ENCODE measurements at places on chromosomes 7 and 10. TPM values are rescaled to one million over a fixed set of nuclear protein-coding genes. Genes with fewer than 3 reads are reported as not detected.

DNA sequence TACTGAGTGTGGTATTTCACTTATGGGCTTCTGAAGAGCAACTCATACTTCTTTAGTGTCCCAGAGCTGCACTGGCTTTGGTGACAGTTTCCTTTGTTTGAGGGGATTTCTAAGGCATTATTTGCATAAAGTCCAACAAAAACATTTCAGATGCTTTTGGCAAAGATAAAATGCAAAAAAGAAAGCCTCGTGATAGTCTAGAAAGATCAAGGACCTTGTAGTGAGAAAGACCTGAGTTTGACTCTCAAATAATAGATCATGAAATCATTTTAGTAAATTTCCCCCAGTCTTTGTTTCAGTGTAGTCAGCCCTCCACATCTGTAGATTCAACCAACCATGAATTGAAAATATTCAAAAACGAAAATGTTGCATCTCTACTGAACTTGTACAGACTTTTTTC, 107.4 kb downstream of the EEPD1 start:
- no peak for DNase-seq

DNA sequence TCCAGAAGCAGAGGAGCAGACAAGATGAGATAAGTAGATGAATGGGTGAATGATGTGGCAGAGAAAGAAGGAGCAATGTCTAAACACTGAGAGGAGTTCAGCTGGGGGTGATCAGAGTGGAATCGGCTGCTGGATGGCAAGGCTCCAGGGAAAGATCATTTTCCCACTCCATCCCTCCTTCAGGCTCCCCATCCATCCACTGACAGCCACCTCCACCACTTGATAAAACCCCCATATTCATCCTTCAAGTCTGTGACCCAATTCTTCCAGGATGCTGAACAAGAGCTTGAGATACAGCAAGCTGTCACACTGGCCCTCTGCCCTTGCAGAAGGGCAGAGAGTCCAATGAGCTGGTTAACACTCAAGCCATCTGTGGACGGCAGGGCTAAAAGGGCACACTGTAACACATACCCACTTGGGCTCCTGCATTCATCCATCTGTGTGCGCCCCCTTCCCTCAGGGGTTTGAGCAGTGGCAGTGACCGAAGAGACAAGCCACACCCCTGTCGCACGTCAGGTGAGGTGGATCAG, 30.8 kb upstream of the CACNB2 start:
- no peak for DNase-seq

Gene MMP21
- not detected for total RNA-seq

DNA sequence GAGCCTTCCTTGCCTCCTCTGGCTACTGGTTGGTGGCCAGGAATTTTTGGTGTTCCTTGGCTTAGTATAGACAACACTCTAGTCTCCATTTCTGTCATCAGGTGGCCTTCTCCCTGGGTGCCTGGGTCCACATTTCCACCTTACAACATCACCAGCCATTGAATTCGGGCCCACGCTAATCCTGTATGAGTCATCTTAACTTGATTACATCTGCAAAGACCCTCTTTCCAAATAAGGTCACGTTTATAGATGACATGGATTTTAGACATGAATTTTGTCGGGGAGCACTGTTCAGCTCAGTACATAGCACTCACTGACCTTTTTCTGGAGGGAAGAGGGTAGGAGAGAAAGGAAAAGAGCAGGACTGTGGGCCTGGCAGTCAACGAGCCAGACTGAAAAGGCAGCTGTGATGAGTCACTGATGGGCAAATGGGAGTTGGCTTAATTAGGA, 39.4 kb downstream of the MMRN2 start:
- DNase-seq: no peak

Gene FRMPD2
- total RNA-seq: not detected

DNA sequence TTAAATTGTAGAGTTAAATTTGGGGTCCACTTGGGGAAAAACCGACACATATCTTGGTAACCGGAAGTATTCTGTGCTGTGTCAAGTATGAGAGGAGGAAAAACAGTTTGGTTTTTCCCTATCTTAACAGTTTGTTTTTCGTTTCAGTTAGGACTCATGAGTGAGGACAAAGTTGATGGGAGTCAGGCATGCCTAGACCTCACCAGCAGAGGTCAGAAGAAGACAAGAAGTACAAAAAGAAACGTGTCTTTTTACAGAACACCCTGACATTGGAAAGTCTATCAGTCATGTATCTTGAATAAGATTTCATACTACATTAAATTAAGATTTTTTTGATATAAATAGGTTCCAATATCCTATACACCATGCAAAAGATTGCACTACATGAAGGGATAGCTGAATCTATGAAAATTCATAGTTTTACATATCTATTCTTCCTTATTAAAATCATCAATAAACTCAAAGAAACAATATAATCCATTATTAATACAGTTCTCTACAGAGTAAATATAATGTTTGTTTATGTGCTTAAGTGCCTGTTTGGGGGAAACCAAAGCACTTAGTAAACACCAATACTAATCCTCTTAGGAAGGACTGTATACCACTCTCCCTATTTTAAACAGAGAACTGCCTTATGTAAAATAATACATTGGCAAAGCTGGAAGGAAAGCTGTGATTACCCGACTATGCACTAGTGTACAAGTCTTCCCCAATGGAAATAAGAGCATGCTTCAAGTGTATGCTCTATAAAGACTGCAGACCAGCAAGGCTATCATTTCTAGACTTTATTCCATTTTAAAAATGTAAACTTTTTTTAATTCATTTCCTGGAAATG, 95.6 kb downstream of the USP6NL start:
- DNase-seq: no peak

Gene KCP
- 1.2 TPM for total RNA-seq

GRCh38 chr7:17845197-17845547, 95.1 kb downstream of the SNX13 start:
- DNase-seq: no peak

DNA sequence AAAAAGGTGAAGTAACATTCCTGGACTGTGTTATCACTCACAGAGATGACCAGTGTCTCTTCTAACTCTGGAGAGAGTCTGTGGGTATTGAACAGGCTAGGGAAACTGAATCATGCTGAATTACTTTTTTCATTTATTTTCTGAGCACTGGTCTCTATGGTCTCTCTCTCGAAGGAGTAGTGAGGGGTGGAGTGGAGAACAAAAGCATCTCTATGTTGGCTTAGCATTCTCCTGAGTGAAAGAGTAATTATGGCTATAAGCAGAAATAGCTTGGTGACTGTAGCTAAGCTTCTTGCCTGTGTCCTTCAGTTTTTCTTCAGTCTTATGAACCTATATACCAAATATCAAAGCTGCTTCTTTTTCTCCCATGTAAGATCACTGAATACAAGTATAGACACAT, 64.6 kb upstream of the PTN start:
- no peak for DNase-seq

GRCh38 chr7:15143121-15143520, 240.6 kb upstream of the DGKB start:
- DNase-seq: no peak

GRCh38 chr7:155441856-155442255, 16.1 kb upstream of the EN2 start:
- DNase-seq: no peak

- DNase-seq: no peak
These were observed 7.1 kb upstream of the ZNF212 start for GRCh38 chr7:149232362-149232761.

- no peak for DNase-seq
These were observed 170.9 kb upstream of the MAGI2 start for GRCh38 chr7:79624336-79624735.

Gene DDC
- 1.7 TPM for total RNA-seq
